Suppressor macrophage treated with lipopolysaccharide for 1 hour (primary cell): ENCODE measurements at places on chromosomes 16 and 17.

DNA sequence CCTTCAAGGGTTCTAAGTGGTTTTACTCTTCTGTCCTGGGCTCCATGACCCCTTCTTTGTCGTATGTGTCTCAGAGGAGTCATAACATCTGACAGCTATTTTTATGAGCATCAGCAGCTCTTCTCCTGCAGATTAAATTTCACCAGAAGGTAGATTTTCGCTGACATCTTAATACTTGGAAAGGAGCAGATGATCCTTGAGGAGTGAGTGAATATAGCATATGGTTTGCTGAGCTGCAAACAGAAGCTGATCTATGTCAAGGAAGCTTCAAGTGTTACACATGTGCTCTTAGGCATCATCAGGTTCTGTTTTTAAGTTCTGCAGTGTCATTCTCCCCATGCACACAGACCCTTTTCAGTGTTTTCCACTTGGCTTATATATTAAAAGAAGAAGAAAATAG, 49.2 kb upstream of the MYH2 start:
- no peak for DNase-seq

- DNase-seq = peak; percentile 55
Measured at GRCh38 chr16:30786115-30786935, 680 bp downstream of the ZNF629 start.

DNA sequence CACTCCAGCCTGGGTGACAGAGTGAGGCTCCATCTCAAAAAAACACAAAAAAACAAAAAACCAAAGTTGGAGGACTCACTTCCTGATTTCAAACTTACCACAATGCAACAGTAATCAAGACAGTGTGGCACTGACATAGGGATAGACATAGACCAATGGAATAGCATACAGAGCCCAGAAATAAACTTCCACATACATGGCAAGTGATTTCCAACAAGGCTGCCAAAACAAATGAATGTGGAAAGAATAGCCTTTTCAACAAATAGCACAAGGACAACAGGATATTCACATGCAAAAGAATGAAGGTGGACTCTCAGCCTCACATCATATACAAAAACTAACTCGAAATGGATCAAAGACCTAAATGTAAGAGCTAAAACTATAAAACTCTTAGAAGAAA, 36.8 kb upstream of the RASD1 start:
- no peak for DNase-seq

DNA sequence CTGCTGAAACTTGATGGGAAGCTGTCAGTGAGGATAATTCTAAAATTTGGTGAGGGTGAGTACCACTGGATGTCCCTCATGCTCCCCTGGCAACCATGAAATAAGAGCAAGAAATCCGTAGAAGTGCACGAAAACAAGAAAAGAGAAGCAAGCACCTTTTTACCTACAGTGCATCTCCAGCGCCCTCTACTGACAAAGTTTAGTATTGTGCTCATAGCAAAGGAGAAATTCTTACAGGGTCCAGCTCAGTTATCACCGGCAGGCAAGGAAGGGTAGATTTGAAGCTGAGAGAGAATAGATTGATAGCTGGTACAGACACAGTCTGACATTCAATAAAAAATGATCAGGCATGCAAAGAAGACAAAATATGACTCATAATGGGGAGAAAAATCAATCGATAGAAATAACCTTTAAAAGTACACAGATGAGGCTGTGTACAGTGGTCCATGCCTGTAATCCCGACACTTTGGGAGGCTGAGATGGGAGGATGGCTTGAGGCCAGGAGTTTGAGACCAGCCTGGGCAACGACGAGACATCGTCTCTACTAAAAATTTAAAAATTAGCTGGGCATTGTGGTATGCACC, 28.3 kb upstream of the TEX2 start:
- DNase-seq = peak; percentile 27

DNA sequence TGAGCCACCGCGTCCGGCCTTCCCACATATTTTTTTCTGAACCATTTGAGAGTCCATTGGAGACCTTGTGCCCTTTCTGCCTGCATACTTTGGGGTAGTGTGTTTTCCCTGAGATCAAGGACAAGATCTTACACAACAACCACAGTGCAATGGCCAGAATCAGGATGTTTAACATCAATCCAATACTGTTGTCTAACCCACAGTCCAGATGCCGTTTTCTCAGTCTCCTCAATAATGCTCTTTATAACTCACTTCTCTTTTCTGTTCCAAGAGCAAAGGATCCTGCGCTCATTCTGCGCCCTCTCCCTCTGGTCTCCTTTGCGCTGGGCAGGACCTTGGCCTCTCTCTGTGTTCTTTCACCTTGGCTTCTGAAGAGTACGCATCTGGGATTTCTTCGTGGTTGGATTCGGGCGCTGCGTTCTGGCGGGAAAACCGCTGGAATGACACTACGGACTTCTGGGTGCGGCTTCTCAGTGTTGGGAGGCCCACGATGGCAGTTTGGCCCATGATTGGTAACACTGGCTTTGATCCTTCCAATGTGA, 16.6 kb downstream of the CBX4 start:
- DNase-seq = no peak

- no peak for DNase-seq
Measured at GRCh38 chr17:82595893-82596292, 52.4 kb downstream of the WDR45B start.

GRCh38 chr16:49608779-49609178, 235.2 kb downstream of the C16orf78 start:
- DNase-seq = no peak

DNA sequence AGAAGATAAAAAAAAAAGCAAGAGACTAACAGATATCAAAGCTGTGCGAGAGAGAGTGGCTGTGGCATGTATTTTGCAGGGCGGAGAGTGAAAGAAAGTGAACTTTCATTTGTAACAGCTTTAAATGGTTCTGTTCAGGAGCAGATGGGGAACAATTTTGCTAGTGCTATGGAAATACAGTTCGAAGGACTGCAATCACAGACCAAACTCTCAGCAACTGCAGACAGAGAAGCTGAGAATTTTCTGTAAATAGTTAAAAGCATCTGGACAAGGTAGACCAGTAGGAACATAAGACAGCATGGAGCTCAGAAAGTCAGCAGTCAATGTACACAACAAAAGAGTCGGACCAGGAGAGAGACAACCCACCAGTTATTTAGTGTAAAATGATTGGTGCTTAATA, 62.3 kb downstream of the TBX4 start:
- DNase-seq = no peak

DNA sequence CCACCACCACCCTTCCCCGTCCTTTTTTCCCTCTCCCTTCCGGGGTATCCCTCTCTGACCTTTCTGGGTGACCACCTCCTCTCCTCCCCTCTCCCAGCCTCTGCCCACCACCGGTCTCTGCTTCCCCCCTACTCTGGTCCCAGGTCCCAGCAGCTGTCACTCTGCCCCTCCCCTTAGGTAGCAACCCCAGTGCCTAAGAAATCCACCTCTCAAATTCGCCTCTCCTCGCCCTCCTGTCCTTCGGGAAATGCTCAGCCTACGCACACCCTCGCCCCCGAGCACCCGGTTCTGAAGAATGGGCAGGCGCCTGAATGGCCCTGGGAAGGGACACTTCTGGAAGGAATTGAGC, 775 bp upstream of the SP6 start:
- DNase-seq = no peak

DNA sequence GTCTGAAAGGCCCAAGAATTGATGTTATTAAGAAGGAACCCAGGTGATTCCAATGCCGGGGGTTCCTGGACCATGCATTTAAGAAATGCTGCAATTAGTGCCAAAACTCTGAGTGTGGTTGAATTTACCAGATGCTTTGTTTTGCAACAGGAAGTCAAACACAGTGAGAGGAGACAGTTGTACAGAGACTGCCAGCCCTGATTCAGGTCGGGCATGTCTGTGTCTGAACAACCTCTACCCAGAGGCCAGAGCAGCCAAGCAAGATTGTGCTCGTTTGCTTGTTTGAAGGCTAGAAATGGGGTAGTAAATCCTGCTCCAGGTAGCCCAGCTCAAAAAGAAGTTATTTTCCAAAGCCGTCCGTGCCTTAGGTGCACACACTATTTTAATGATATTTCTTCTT, 412.4 kb upstream of the ERCC4 start:
- no peak for DNase-seq

GRCh38 chr16:10610499-10611184, 30.2 kb upstream of the EMP2 start:
- DNase-seq = no peak

- no peak for DNase-seq
Measured at GRCh38 chr17:30318155-30318554, 15.7 kb downstream of the TMIGD1 start.

- no peak for DNase-seq
Measured at GRCh38 chr16:49488336-49488735, 114.7 kb downstream of the C16orf78 start.

GRCh38 chr16:67025210-67025550, 3.8 kb upstream of the CBFB start:
- DNase-seq = no peak

- no peak for DNase-seq
Measured at GRCh38 chr17:60258313-60258712, 108.5 kb downstream of the CA4 start.

- DNase-seq = peak; percentile 24
Measured at GRCh38 chr16:61891460-61891859, 144.8 kb downstream of the CDH8 start.

DNA sequence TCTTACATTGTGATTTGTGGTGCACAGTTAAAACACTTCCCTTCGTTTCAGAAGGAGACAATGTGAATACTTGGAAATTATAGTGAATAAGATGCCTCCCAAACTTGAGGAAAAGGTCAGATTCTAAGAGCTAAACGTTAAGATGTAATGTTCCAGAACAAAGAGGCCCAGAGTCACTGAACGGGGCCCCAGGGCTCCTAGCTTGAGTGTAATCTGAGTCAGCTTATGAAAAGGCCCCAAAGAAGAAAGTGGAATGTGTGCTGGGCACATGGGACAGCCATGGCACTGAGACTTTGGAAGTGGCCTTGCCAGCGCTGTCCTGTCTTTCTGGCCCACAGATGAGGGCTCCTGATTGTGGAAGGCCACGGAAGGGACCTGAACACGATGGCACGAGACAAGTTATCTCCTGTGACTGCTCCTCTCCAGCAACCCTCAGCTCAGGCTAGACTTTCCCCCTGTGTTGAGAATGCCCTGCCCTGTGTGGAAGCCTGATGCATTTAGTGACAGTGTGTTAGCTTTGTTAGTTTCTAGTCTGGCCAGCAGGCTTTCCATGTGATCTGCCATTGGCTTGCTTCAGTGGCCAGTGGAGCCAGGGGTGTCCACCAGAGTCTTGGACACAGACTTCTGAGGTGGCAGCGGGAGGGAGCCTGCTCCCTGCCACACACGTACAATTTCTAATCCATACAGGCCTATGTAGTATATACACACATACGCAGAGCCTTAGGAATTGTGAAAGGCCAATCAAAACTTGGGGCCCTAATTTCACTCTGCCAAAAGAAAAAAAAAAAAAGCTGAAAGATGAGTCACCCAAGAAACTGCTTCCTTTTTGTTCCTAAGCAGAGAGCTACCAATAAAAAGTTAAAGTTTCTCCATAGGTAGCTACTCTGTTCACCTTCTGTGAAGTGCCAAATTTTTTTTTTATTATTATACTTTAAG, 13.1 kb downstream of the SPATA33 start:
- peak; percentile 45 for DNase-seq

- no peak for DNase-seq
Measured at GRCh38 chr16:77617996-77618395, 104.3 kb upstream of the NUDT7 start.

DNA sequence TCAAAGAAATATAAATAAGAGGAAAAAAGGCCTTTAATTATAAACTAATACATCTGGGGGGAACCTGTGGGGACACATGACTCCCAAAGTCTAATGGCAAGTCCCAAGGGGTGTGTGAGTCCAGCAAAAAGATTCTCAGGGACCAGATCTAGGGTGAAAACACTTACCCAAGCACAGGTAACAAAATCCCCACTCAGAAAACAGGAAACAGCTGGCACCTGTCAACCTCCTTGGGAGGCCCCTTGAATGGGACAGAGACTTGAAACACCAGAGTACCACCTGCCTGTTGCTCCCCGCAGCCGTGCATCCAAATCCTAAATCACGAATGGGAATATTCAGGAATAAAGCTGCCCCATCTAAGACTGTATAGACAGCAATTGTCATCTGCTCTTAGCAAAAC, 461.2 kb upstream of the CDH5 start:
- no peak for DNase-seq

- no peak for DNase-seq
Measured at GRCh38 chr16:27222249-27223225, 19.2 kb downstream of the KDM8 start.

GRCh38 chr16:20899071-20899470, 1.1 kb downstream of the DCUN1D3 start:
- DNase-seq = peak; percentile 62

GRCh38 chr16:84820305-84820684, 510 bp downstream of the CRISPLD2 start:
- no peak for DNase-seq

DNA sequence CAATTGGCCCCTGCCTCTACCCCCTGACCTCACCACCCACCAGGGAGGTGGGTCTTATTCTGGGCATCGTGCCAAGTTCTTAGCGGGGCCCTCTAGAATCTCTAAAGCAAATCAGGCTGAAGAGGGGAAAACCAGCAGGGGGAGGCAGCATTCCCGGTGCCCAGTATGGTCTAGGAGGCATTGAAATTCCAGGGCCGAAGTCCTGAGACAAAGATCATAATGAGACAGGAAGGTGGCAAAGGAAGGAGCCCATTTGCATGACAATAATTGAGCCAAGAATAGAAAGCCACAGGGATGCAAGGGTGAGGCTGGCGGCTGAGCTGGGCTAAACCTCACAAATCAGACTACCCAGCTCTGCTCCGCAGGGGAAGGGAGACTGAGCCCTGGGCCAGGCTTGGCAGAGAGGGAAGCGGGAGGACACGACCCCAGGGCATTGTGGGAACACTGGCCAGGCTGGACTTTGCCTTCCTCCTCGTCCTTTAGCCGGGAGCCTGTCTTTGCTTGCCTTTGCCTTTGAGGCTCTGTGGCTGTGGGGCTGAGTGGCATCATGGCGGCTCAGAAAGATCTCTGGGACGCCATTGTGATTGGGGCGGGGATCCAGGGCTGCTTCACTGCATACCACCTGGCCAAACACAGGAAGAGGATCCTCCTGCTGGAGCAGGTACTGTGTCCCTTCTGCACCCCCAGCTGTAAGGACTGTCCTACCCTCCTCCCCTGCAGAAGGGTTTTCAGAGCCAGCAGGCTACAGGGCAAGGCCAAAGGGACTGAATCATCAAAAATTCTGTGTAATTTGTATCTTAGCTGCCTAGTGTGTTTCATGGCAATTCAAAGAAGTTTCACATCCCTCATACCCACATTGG, at the start of gene PIPOX:
TSS of gene PIPOX (plus strand) at position 463 of the 860 bp plus-strand sequence. CDS start at position 548, 85 bp downstream.
- peak; percentile 94 for DNase-seq

- DNase-seq = peak; percentile 92
Measured at GRCh38 chr17:57902800-57903759, 52.1 kb downstream of the CUEDC1 start.
